Mucosa of descending colon (tissue), 3 donors: ENCODE measurements at places on chromosomes 16 and 17. TPM values are rescaled to one million over a fixed set of nuclear protein-coding genes. Genes with fewer than 3 reads are reported as not detected.

The PPL gene
- total RNA-seq = 13.9 TPM

The ACSM3 gene
- 27.0 TPM for total RNA-seq

The ZSCAN10 gene
- not detected for total RNA-seq

The ATP2A1 gene
- 0.96 TPM for total RNA-seq

The PRAC1 gene
- total RNA-seq = 180 TPM

The BEAN1 gene
- total RNA-seq = not detected

GRCh38 chr17:57744195-57745170 lies 616 bp downstream of the CCDC182 start:
- no peak for DNase-seq

DNA sequence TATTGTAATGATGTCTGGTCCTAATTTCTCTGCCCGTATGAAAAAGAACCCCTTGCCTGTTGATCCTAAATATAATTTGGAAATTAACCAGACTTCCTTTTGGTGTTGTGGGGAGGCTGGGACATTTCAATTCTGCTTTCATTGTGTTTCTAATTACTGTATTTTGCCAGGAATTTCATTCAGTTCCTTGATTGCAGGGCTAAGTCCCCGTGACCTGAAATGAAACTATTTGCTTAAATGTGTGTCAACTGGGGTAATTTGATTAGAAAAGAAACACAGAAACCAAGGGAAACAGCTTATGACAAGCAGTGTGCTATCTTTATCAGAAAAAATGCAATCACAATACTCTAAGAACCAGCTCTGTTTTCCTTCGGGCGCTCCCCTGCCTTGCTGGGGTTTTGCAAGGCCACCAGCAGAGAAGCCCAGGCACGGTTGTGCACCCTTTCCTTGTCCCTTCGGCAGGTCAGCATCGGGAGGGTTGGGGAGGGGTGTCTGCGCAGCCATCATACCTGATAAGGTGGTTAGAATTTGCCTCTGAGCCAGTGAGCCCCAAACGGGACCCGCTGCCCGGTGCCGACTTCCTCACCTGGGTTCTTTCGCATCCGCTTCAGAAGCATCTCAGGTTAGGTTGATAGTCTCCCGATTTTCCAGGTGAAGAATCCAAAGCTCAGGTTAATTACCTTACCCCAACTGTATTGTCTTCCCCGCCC lies 19.4 kb downstream of the KLHL36 start:
- no peak for DNase-seq

GRCh38 chr16:22205577-22206012 lies 483 bp upstream of the EEF2K start:
- no peak for DNase-seq

DNA sequence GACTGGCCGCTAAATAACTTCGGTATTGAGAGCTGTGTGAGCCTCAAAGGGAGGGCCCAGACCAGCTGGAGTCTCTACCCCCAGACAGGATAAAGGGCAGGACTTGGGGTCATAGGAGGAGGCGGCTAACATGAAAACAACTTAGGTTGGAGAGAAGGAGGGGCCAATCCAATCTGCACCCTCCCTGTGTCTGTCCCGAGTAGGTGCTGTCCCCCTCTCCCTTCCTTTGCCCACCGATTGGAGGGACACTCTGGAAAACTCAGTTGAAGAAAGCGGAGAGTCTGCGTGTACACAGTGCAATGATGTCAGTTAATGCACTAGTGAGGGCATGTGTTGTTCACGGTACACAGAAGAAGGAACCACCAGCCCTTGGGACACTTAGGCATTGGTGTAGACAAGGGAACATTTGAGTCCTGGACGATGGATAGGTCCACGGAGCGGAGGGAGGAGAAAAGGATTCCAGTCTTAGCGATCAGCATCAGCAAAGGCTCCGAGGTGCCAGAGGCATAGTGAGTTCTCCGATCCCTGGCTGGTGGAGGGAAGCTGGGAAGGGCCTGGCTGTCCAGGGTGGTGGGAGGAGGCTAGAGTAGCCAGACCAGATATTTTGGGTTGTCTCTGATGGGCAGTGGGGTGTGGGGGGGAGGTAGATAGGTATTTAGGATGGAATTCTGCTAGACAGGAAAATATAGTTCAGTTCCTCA lies 761 bp downstream of the NOL3 start:
- no peak for DNase-seq

- DNase-seq = no peak
Observed at GRCh38 chr17:43881181-43881580, 26.2 kb downstream of the MPP2 start.

DNA sequence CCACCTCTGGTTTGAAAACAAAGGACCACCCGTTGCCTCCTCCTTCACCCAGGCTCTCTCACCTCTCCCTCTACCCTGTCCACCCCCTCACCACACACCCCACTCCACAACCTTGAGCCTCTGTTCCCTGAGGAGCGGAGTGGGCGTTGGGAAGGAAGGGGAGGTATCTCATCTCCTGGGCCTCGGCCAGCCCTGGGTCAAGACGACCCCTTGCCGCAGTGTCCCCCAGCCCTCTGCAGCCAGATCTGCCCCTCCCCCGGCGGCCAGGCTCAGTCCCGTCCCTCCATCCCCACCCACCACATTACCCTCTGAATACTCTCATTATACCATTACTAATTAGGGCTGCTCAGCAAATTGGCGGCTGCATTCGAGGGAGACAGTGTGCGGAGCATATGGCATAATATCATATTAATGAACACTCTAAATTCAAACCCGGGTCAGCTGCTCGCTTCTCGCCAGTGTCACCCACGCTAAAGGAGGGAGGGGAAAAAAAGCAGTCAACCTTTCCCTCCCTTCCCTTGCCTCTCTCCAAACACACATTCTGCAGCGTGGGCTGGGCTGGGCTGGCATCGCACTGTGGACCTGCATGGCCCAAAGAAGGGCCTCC lies 123.2 kb upstream of the LHX1 start:
- DNase-seq = no peak

- DNase-seq = no peak
Observed at GRCh38 chr16:65576631-65577030, 454.8 kb upstream of the CDH11 start.

GRCh38 chr17:57067162-57067561 lies 17.9 kb upstream of the AKAP1 start:
- DNase-seq = no peak

- DNase-seq = peak; percentile 34
Observed at GRCh38 chr16:57759131-57759530, 23.6 kb downstream of the KATNB1 start.

DNA sequence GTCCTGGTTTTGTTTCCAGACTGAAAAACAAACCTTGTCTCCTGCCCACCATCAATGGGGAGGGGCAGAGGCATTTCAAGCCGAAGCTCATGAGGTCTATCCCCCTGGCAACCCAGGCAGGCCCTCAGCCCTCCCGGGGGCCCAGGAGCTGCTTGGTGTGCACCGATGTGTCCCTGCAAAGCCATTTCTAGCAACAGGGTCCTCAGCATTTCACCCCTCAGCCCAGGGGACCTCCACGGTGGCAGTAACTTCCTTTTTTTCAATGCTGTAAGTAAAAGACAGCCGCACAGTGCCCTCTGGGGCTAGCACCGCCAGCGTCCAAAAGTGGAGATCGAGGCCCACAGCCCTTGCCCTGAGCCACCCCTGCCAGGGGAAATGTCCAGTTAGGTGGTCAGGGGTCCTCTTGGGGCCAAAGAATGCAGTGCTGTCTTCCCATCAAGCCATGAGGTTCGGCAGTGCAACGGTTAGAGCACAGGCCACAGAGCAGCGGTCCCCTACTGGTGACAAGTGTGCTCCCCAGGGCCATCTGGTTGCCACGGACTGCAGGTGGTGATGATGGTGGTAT lies 79.9 kb downstream of the LITAF start:
- no peak for DNase-seq

DNA sequence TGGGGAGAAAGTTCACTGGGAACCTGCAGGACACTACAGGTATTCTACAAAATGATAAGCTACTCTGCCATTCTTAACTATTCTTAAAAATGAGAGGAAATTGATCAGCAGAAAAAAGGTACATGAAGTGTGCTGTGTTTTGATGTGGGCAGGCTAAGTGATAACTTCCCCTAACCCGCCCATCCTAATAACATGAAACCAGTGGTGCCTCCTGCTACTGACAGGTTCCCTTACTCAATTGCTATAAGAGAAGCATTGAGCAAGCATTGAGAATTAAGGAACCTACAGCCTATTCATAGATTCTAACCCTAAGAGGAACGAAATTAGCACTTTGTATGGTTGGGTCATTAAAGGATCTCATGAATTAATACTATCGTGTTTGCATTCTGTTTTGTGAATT lies 18.9 kb downstream of the XYLT1 start:
- no peak for DNase-seq

DNA sequence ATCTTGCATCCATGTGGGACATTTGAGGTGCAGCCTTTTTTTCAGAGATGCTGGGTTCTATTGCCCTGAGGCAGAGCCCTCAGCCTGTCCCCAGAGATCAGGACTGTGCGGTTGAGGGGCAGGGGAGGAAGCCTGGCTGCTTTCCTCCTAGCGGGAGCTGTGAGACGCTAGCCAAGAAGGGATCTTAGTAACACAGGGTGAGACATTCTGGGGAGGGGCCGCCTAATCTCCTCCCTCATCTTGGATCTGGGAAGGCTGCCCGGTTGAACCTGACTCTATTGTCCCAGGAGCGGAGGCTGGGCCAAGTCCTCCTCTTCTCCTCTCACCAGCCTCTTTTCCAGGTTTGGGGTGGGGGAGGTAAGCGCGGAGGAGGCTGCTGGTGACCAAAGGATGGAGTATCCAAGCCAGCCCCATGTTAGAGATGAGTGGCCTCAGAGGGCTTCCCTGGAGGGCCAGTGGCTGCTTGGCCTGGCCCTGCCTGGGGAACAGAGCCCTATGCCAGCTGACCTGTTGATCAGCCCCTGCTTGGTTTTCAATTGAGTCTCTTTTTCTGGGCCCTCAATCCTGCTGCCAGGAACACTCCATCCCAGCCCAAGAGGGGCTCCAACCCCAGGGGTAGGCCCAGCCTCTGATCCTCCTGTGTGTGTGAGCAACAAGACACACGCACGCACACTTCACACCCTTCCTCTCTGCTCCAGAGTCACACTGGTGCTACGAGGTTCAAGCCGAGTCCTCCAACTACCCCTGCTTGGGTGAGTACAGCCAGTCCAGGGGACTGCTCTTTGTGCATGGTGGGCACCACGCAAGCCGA lies 5.0 kb downstream of the CA4 start:
- no peak for DNase-seq

DNA sequence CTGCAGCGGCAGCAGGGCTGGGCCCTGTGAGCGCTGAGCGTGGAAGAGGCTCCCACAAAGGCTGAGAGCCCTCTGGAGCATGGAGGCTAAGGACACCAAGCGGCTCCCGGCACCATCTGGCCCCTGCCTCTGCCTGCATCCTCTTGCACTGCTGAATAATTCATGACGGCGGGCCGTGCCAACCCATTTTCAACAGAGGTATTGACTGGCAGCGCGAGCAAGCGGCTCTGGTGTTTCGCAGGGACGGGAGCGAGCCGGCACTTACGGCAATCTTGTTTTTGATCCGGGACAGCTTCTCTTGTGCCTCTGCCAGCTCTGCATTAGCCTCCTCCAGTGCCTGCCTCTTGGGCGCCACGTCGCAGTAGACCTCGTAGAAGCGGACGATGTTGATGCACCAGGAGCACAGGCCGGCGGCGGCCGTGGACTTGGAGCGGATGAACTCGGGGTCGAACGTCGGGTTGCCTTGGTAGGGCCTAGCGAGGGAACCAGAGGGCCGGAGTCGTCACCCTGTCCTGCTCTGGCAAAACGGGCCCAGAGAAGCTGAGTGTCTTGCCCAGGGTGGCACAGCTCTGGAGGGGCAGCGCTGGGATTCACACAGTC lies 80.4 kb downstream of the PGS1 start:
- no peak for DNase-seq

GRCh38 chr16:78640886-78641285 lies 541.4 kb downstream of the WWOX start:
- DNase-seq = no peak
